ENCODE measurements at places on chromosomes 1 and 21.

DNA sequence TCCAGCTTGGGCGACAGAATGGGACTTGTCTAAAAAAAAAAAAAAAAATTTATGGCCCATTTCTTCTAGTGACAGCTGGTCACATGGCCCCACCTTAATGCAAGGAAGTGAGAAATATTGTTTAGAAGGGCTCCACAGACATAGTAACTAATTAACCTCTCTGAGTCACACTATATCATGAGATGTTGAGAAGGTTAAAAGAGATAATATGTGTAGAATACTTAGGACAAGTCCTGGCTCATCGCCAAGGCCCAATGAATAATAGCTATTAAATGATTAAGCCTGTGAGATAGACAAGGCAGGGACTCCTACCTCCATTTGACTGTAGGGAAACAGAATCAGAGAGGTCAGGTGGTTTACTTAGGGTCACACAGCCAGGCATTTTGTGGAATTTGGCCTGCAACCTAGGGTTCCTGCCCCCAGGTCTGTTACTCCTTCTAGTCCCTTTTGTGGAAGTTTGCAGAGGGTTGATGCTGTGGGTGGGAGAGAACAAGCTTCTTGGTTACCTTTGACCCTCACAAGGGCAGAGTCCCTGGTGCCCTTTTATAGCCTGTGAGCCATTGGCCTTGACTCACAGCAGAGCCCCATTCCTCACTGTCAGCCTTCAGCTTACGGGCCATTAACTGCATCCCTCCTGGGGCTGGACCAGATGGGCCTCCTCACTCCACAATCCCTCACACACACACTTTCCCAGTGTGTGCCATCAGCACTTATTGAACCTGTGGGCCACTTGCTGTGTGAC, 48.5 kb downstream of the OPRD1 start:
- DNase-seq: peak; percentile 48

DNA sequence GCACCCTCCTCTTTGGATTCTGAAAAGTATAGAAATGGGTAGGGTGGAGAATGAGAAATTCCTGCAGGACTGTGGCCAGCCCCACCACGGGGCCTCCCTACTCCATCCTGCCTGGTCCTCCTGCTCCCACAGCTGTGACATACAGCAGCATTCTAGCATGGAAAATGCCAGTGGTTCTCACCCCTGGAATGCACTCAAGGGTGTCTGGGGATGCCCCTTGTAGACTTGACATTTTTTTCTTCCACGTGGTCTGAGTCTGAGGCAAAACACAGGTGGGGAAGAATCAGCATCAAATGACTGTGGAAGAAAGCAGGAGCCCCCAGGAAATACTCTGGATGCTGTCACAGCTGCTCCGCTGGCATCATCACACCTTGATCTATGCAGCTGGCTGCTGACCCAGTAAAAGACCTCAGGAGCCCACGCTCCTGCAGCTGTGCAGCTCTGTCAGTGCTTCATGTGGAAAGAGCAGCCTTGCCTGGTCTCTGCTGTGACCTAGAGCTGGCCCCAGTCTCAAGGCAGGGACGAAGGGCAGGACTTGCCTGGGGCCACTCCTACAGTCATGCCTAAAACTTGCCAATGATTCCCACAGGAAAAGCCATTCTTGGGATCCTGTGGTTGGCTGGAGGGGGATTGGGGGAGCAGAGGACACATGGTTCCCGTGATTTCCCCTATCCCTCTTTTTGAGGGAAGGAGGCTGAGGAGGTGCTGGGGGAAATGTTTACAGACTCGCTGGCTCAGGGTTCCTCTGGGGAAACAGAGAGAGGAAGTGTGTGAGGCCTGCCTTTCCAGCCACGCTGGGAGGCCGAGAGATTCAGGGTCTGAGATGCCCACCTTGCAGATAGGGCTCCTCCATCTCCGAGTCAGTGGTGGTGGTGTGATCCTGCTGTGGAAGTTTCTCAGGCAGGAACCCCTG, 10.8 kb upstream of the A3GALT2 start:
- DNase-seq: no peak

DNA sequence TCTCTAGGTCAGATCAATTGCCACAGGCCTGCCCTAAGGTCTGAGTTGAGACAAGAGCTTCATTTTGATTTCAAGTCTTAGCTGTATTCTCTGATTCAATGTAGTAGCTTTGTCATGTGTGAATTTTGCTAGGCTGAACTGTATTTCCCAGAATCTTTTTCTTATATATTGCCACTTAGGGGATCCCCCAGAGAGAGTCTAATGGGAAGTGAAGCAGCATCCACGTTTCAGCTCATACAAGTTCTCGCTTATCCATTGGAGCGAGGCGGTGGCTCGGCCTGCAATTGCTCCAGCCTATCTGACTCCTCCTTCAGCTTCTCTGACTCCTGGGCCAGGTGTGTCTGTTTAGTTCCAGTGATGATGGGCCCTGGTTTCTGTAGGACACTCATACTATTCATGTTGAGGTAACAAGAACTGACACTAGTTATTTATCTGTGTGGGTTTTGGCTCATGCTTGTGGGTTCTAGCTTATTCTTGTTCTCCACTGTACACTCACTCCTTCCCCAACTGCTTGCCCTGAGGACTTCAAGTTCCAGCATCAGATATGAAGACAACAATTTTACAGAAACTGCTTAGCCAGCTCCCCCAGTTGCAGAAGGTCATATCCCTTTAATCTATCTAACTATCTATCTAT, 48.2 kb downstream of the TBX19 start:
- no peak for DNase-seq

DNA sequence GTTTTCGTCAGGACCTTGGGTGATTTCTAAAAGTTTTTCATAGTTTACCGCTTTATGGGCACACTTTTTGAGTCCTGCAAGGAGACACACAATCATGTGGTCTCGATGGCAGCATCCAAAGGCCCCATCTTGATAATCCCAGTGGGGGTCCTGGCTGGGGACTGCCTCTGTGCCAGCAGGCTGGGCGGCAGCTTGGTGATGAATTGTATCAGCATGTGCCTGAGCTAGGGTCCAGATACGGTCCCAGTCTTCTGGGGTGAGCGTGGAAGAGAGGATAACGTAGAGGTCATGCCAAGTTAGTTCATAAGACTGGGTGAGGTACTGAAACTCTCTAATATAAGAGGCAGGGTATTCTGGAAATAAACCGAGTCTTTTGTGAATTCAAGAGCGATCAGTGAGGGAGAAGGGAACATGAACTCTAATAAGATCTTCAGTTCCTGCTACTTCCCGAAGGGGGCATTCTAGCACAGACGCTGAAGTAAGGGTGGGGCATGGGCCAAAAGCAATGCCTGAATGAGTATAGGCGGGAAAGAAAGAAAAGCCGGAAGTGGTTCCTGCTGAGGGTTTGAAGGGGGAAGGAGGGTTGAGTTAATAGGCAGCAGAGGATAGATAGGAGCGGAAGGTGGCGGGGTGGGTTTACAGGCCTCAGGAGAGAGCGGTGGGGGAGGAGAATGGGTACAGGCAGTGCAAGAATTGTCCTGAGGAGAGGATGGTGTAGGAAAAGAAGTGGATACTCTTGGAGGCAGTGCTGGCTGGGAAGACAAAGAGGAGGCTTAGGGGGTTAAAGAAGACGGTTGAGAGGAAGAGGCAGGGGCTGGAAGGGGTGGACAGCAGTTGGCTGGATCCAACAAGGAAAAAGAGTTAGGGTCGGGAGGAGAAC, 1.6 kb downstream of the ERVH48-1 start:
- peak; percentile 74 for DNase-seq

- no peak for DNase-seq
Observed at GRCh38 chr1:151606384-151606783, 5.5 kb upstream of the SNX27 start.

DNA sequence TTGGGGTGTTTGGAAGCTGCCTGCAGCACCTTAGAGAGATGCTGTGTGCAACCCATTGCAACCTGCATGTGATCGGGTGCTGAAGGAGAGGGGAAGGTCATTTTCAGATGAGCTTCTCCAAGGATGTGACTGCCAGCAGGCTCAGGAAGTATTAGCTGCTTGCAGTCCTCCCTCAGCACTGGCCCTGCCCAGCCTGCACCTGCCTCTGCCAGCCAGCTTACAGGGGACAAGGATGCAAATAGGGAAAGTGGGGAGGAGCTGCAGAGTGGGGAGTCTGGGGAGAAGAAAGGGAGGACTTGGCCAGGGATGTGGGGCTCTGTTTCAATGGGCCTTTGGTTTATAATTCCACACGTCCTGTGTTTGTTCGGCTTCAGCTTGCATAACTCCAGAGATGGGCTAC, 254.5 kb downstream of the RRAGC start:
- DNase-seq: no peak
